ENCODE measurements at places on chromosomes 16 and 17.

- no peak for DNase-seq
Observed at GRCh38 chr17:61797283-61797682, 66.0 kb downstream of the BRIP1 start.

- DNase-seq = no peak
Observed at GRCh38 chr16:71421911-71422310, 19.9 kb downstream of the TLE7 start.

GRCh38 chr17:32100971-32101631 is 41.2 kb upstream of the RHOT1 start:
- no peak for DNase-seq

GRCh38 chr16:86730086-86730485 is 151.7 kb downstream of the FOXL1 start:
- DNase-seq = no peak

GRCh38 chr17:42183741-42184711 is 1.2 kb downstream of the HCRT start:
- DNase-seq = peak; percentile 84

DNA sequence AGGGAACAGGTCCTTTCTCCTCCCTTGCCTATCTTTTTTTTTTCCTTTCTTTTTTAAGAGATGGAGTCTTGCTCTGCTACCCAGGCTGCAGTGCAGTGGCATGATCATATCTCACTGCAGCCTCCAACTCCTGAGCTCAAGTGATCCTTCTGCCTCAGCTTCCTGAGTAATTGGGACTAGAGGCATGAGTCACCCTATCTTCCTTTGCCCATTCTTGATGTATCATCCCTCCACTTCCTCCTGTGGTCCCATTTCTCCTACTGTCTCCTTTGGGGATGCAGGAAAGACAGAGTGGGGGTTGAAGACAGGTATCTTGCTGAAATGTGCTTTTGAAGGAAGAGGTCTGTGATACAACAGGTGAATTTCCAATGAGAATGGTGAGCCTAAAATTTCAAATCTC is 5.5 kb downstream of the MYO19 start:
- no peak for DNase-seq

- DNase-seq = no peak
Observed at GRCh38 chr17:17729620-17730249, 48.5 kb downstream of the RAI1 start.

- DNase-seq = no peak
Observed at GRCh38 chr17:55263569-55264277, 1.0 kb upstream of the HLF start.

DNA sequence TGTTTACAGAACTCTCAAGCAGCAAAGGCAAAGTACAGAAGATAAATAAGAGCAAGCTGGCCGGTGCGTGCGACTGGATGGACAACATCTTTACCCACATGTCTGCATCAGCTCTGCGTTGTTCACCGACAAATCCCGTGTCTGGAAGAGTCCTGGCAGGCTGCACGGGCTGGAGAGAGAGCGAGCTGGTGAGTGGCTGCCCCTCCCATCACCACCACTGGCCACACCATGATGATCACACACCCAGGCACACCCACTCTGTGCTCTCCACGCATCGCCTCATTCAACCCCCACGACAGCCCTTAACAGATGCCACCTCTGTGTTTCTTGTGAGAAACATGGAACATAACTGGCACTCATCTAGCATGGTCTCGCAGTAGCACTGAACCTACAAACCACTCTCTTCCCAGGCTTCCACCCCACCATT is 59.2 kb downstream of the ANKRD11 start:
- DNase-seq = no peak

DNA sequence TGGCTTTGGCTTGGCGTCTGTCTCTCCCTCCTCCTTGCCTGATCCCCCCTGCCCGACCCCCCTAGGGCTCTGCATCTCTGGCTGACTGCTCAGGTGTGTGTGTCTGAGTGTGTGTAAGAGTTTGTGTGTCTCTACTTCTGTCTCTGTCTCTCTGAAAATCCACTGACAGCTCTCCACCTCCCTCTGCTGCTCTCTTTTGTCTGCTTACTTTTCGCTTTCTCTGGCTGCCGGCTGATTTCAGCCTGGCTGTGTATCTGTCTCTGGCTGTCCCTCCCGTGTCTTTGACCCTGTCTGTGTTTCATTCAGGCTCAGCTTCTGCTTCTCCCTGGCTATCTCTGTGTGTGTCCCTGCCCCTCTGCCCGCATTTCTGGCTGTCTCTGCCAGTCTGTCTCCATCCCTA is 3.8 kb upstream of the SPEM1 start:
- no peak for DNase-seq

- DNase-seq = no peak
Observed at GRCh38 chr17:29250666-29251065, 4.0 kb downstream of the CRYBA1 start.

DNA sequence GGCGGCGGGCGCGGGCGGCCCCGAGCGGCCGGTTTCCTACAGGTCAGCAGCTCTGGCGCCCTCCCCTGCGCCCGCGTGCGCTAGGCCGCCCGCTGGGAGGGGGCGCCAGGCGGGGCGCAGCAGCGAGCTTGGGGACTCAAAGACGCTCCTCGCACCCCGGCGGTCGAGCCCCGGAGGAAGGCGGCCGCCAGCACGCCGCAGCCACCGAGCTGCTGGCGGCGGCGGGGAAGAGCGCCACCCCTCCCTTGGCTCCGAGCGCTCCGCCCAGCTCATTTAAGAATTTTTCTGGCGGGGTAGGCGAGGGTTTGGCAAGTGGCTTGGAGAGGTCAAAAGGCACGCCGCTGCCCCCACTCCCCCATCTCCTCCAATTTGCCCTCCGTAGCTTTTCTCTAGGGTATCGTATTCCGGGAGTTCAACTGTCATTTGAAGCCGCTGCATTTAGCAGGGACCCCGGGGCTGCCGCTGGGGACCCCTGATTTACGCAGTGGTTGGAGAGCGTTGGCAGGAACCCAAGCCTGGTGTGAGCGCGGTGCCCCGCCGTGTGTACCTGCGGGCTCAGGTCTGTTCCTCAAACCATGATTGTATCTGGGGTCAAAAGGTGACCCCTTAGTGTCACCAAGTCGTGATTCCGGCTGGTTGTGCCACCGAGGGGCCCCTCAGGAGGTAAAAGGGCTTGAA is 59.5 kb upstream of the GSE1 start:
- DNase-seq = peak; percentile 66

DNA sequence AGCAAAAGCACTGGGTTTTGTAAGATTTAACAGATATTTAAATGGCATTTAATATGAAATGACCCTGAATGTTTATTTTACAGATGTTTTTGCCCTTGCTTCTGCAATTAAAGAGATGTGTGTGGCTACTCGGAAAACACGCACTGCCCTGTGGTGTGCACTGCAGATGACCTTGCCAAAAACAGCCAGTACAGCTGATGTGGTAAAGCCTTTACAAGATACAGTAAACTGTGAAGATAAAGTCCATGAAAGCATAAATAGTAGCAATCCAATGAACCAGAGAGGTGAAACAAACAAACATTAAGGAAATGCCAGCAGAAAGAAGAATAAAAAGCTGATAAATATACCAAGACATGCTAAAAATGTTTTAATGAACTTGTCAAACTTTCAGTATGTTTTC is 15.7 kb downstream of the CCDC43 start:
- DNase-seq = no peak

- DNase-seq = no peak
Observed at GRCh38 chr16:29011112-29011511, 26.3 kb downstream of the LAT start.

DNA sequence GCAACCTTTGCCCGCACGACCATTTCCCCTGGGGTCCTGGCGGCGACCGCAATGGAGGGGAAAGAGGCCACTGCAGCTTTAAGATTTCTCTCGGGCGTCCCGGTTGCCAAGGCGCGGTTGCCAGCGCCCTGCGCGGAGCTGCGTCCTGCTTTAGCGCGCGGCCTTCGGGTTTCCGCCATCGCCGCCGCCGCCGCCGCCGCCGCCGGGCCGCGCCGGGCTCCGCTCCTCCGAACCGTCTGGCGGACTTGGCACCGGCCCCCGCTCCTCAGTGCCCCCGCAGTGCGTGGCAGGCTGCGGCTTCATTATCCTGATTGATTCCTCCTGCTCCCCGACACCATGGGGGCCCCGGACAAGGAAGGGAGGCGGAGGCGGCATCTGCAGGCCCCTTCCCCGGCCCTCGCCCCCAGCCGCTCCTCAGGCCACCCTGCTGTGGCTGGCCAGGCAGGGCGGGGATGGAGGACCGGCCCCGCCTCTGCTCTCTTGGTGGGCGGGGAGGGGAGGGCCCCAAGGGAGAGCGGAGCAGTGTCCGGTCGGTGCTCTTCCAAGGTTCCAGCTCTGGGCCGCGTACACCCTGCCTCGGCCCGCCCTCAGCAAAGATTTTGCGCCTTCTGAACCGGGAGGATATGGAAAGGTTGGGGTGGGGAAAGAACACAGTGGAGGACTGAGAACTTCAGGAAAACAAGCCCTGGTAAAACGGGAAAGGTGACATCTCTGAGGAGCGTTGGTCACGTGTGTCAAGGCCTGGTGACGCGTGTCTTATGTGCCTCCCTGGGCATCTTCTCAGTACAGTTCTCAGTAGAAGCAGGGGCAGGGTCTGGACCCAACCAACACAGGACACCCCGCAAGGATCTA is 34.0 kb downstream of the NEUROD2 start:
- DNase-seq = peak; percentile 76
